ENCODE measurements at places on chromosomes 6 and 20.

DNA sequence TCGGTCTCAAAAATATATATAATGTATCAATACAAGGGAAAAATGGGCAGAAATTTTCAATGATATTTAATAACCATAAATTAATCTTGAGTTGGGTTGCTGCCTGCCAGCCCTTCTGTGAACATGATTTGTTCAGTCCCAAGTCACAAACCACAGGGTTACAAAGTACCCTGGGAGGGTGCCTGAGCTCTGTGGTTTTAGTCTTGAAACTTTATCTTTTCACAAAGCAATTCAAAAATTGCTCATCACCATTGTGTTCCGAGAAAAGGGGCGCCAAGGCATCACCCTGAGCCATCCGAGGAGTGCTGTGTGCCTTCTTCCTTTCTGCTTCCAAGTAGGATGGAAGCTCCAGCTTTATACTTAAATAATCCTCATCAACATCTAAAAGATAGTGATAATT lies 141.6 kb upstream of the AKAP12 start:
- DNase-seq: peak; percentile 20

DNA sequence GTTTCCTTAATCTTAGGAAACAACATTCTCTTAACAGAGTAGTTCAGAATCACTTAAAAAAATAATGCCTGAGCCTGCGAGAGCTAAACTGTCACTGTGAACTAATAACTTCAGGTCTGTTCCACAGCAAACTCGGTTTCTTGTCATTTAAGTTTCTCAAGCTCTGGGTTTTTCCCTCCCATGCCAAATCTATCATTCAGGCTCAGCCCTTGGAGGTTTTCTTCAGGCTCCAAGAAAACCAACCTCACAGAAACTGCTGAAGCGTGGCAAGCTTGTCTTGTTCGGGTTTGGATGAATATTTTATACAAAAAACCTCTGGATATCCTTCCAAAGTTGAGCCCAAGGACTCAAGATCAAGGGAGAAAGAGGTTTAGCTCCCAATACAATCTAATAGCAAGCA lies 99.7 kb upstream of the SNX9 start:
- DNase-seq: peak; percentile 12

- DNase-seq: no peak
These were observed 75.2 kb upstream of the MYL9 start for GRCh38 chr20:36466089-36466488.

GRCh38 chr20:13671512-13671911 lies 32.8 kb upstream of the TASP1 start:
- DNase-seq: no peak

DNA sequence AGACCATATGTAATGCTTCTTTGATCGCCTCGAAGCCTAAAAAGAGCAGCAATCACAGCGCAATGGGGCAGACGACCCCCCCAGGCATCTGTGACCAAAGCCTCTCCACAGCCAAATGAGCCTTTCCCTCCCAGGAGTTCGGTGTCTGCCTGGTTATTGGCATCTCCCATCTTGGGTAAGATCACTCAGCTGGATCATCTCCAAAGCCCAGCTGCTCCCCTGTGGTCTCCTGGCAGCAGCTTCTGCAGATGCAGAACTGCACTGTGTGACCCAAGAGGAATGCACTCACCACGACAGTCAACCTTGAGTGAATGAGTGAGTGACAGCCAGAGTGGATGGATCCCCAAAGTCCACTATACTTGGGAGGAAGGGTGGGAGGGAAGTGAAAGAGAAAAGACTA lies 44.8 kb upstream of the IYD start:
- peak; percentile 20 for DNase-seq

- no peak for DNase-seq
These were observed 25.0 kb downstream of the NDUFAF5 start for GRCh38 chr20:13809855-13810254.

DNA sequence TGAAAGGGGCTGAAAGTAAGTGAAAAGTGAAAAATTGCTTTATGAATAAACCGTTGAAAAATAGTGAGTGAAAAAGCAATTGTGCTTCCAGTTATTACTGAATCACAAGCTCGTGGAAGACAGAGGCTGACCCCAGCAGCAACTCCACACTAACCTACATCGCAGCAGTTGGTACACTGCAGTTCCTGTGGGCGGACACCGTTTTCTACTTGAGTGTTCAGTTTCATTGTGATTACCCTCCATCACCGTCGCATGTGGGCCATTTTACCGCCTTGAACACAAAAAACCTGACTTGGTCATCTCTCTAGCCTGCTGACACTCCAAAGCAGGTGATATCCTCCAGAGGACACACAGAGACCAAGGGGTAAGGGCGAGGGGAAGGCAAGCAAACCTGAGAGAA lies 28.4 kb downstream of the PRDM1 start:
- DNase-seq: no peak

DNA sequence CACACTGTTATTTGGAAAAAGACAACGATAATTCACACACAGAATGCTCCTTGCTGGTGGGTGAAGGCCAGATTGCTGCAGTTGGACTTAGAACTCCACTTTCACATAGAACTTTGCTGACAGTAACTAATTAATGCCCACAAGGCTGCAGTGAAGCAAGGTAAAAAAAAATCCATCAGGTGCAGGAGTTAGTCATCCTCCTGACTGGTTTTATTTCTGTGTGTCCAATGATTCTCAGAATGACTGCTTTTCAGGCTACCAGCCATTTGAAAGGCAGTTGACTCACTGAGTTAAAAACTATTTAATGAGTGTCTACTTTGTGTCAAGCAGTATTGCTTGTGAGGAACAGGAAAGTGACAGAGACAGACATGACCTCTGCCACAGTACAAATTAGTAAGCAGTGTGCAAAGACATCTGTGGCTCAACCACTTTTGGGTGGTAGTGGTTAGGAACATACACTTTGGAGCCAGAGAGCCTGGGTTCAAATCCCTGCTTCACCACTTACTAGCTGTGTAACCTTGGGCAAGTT lies 41.9 kb downstream of the ELOVL5 start:
- peak; percentile 50 for DNase-seq

GRCh38 chr6:20802596-20802995 lies 268.3 kb downstream of the CDKAL1 start:
- DNase-seq: no peak

GRCh38 chr6:137588472-137588871 lies 94.3 kb upstream of the OLIG3 start:
- no peak for DNase-seq

GRCh38 chr6:167349631-167350274 lies 24.9 kb downstream of the TTLL2 start:
- DNase-seq: peak; percentile 6

DNA sequence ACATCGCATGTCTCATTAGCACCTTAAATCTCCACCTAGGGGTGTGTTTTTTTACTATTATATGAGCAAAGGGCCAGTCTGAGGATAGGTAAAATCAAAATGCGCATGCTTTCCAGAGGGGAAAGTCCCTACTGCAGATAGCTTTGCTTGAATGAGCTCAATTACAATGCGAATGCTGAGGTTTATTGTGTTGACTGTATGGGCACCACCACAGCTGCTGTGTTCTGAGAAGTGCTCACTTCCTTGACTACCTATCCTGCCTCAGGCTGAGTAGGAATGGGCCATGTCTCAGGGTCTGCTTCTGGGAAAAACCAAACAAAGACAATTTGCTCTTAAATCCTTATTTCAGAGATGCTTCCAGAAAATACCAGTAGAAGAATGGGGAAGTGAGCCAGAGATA lies 36.6 kb downstream of the MOCS1 start:
- peak; percentile 30 for DNase-seq

GRCh38 chr20:57772349-57772964 lies 62.6 kb upstream of the PMEPA1 start:
- DNase-seq: peak; percentile 72

DNA sequence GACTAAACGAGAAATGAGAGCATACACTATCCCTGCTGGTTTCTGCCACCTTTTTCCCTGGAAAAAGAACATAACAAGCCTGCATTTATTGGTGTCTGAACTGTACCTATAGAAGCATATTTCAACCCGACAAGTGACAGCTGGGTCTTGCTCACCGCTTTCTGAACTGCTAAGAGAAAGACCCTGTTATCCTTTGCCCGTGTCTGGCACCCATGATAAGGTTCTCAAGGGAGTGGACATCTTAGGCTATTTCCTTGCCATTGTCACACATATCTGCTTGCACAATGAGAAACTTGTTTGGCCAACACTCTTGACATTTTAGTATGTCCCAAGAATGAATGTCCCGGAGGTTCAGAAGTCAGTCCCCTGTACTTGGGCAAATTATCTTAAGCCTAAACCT lies 19.3 kb downstream of the RIPOR2 start:
- no peak for DNase-seq
